B cell (primary cell): ENCODE measurements at places on chromosomes 6 and 20. TPM values are rescaled to one million over a fixed set of nuclear protein-coding genes. Genes with fewer than 3 reads are reported as not detected.
A peak's percentile ranks its signal among the peaks of the same experiment; 100 is the strongest.

GRCh38 chr6:47203938-47204611 is 105.6 kb downstream of the TNFRSF21 start:
- no peak for DNase-seq
- no peaks in the 10 kb centered on the region for H3K27me3 ChIP-seq
- no peaks in the 10 kb centered on the region for H3K4me1 ChIP-seq
- H3K27ac ChIP-seq: no peak overlapping the region
- H3K36me3 ChIP-seq: no peaks in the 10 kb centered on the region
- H3K4me3 ChIP-seq: no peak overlapping the region

GRCh38 chr6:90296341-90297114 is at the start of gene BACH2:
Gene BACH2 (minus strand): TSS chr6:90296843. CDS start chr6:90008844, 287,999 bp downstream.
- peak within 1 kb of the TSS; percentile 94 for H3K27ac ChIP-seq
- H3K4me1 ChIP-seq: peaks cover 47% of the 10 kb centered on the region
- H3K36me3 ChIP-seq: no peaks in the 10 kb centered on the region
- peak; percentile 97 for DNase-seq
- no peaks in the 10 kb centered on the region for H3K27me3 ChIP-seq

DNA sequence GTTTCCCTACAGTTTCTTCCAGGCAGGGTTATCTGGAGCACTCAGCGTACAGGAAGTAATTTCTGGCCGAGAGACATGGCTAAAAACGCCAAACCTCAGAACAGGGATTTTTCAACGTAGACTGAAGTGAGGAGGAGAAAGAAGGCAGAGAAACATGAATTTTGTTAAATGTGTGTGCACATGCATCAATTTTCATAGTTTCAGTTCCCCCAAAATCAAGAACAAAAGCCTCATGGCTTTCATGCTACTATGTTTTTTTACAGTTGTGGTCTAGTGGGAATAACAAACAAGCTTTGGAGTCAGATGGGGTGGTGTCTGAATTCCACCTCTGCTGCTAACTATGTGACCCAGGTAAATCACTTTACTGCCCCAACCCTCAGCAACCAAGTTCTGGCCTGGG is 4.9 kb downstream of the TOMM34 start:
- peak; percentile 46 for DNase-seq
- H3K36me3 ChIP-seq: peaks cover 4% of the 10 kb centered on the region
- no peaks in the 10 kb centered on the region for H3K27me3 ChIP-seq
- H3K4me1 ChIP-seq: peaks cover 50% of the 10 kb centered on the region
- peak overlapping the region; percentile 63 for H3K27ac ChIP-seq
- H3K4me3 ChIP-seq: no peak overlapping the region

GRCh38 chr6:127971945-127972391 is 71.1 kb upstream of the THEMIS start:
- H3K27ac ChIP-seq: no peak overlapping the region
- H3K4me3 ChIP-seq: no peak overlapping the region
- H3K27me3 ChIP-seq: no peaks in the 10 kb centered on the region
- no peaks in the 10 kb centered on the region for H3K4me1 ChIP-seq
- DNase-seq: no peak

GRCh38 chr6:69042297-69042696 is 407.2 kb downstream of the ADGRB3 start:
- DNase-seq: no peak
- no peaks in the 10 kb centered on the region for H3K27me3 ChIP-seq
- no peaks in the 10 kb centered on the region for H3K4me1 ChIP-seq
- no peaks in the 10 kb centered on the region for H3K36me3 ChIP-seq
- H3K4me3 ChIP-seq: no peak overlapping the region
- no peak overlapping the region for H3K27ac ChIP-seq

GRCh38 chr6:142624978-142625715 is 319.8 kb downstream of the HIVEP2 start:
- DNase-seq: no peak
- H3K36me3 ChIP-seq: no peaks in the 10 kb centered on the region
- no peak overlapping the region for H3K27ac ChIP-seq

- peak; percentile 92 for DNase-seq
- no peaks in the 10 kb centered on the region for H3K36me3 ChIP-seq
- no peaks in the 10 kb centered on the region for H3K27me3 ChIP-seq
- H3K27ac ChIP-seq: peak overlapping the region; percentile 85
Measured at GRCh38 chr6:137811121-137811915, 55.7 kb upstream of the TNFAIP3 start.

GRCh38 chr6:54491431-54491830 is 183.2 kb downstream of the TINAG start:
- no peaks in the 10 kb centered on the region for H3K27me3 ChIP-seq
- no peak overlapping the region for H3K27ac ChIP-seq
- H3K4me1 ChIP-seq: no peaks in the 10 kb centered on the region
- H3K4me3 ChIP-seq: no peak overlapping the region

DNA sequence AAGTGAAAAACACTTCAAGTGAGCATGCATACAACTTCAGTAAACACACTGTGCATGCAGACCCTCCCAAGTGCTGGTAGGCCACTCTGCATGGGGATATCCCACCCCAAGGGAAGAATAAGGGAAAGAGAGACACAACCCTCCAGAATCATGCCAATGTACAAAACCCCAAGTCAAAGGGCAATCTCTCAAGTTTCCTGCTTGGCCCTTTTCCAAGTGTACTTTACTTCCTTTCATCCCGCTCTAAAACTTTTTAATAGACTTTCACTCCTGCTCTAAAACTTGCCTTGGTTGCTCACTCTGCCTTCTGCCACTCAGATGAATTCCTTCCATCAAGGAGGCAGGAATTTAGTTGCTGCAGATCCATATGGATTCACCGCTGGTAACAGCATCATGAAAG is 205.7 kb upstream of the PROKR2 start:
- H3K27me3 ChIP-seq: no peaks in the 10 kb centered on the region
- DNase-seq: no peak
- no peak overlapping the region for H3K4me3 ChIP-seq
- H3K36me3 ChIP-seq: no peaks in the 10 kb centered on the region

DNA sequence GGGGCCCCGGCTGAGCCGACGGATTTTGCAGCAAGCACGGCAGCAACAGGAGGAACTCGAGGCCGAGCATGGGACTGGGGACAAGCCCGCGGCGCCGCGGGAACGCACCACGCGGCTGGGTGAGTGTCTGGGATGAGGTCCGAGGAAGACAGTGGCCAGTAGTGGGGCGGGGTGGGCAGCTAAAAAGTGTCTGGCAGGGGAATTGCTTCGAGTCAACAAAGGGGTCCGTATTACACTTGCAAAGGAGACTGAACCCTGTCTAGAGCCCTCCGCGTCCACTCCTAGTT is 356 bp downstream of the BYSL start:
- peak overlapping the region; percentile 91 for H3K27ac ChIP-seq
- H3K4me1 ChIP-seq: peaks cover 26% of the 10 kb centered on the region
- peak overlapping the region; percentile 91 for H3K4me3 ChIP-seq
- H3K36me3 ChIP-seq: peaks cover 11% of the 10 kb centered on the region
- no peak for DNase-seq
- H3K27me3 ChIP-seq: no peaks in the 10 kb centered on the region

DNA sequence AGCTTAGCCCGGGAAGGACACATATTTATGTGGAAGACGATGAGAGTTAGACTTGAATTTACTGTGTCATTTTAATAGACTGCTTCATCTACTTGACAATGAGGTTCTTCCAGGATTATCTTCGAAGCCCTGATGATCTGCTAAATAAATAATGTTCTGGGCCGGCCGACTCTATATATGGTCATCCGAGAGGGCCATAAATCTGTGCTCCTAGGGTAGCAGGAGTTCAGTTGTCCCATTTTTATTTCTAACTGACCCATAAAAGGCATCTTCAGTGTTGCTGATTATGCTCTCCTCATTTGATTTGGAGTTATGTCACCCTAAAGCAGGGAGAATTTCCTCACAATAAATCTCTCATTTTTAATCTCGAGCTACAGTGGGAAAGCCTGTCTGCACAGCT is 217.1 kb downstream of the SLC24A3 start:
- no peaks in the 10 kb centered on the region for H3K27me3 ChIP-seq
- no peaks in the 10 kb centered on the region for H3K36me3 ChIP-seq
- H3K4me3 ChIP-seq: no peak overlapping the region
- no peak for DNase-seq

GRCh38 chr6:135170238-135170637 is 10.9 kb upstream of the MYB start:
- no peak overlapping the region for H3K27ac ChIP-seq
- H3K4me3 ChIP-seq: no peak overlapping the region
- no peak for DNase-seq
- H3K36me3 ChIP-seq: no peaks in the 10 kb centered on the region

DNA sequence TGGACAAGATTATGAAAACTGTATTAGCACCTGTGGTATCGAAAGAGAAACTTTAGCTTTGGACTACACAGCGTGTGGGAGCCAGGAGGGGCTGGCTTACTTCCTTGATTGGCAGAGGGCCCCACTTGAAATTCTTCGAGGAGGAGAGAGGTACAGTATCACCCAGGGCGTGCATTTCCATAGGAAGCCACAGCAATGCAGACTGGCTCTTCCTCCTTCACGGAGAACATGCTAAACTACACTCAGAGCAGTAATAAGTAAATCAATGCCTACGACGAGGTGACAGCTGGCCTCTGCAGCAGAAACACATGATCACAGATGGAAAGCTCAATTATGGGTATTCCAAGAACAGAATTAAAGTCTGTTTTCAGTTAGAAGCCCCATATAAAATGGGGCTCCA is 44.2 kb downstream of the MYLK4 start:
- no peak overlapping the region for H3K27ac ChIP-seq
- H3K27me3 ChIP-seq: no peaks in the 10 kb centered on the region
- H3K36me3 ChIP-seq: no peaks in the 10 kb centered on the region
- H3K4me3 ChIP-seq: peak overlapping the region; percentile 4
- H3K4me1 ChIP-seq: peaks cover 3% of the 10 kb centered on the region

Gene ETV7
- total RNA-seq: 0.46 and 0.96 TPM in 2 replicates

Gene KIAA1755
- not detected in 2 replicates for total RNA-seq

Gene ADAM33
- total RNA-seq: not detected in 2 replicates

Gene TRIM15
- not detected in 2 replicates for total RNA-seq

Gene VGLL2
- total RNA-seq: not detected in 2 replicates

Gene SSTR4
- total RNA-seq: not detected in 2 replicates

Gene C4B
- total RNA-seq: 3.8 and 7.4 TPM in 2 replicates

Gene SIRPB2
- total RNA-seq: not detected in 2 replicates
